Activated effector memory CD4-positive, alpha-beta T cell treated with Interleukin-2 at 50 U/mL for 16 hours (primary cell): ENCODE measurements at places on chromosomes 6 and 20.

GRCh38 chr20:2993250-2993649 lies 50.2 kb upstream of the GNRH2 start:
- no peak for DNase-seq

DNA sequence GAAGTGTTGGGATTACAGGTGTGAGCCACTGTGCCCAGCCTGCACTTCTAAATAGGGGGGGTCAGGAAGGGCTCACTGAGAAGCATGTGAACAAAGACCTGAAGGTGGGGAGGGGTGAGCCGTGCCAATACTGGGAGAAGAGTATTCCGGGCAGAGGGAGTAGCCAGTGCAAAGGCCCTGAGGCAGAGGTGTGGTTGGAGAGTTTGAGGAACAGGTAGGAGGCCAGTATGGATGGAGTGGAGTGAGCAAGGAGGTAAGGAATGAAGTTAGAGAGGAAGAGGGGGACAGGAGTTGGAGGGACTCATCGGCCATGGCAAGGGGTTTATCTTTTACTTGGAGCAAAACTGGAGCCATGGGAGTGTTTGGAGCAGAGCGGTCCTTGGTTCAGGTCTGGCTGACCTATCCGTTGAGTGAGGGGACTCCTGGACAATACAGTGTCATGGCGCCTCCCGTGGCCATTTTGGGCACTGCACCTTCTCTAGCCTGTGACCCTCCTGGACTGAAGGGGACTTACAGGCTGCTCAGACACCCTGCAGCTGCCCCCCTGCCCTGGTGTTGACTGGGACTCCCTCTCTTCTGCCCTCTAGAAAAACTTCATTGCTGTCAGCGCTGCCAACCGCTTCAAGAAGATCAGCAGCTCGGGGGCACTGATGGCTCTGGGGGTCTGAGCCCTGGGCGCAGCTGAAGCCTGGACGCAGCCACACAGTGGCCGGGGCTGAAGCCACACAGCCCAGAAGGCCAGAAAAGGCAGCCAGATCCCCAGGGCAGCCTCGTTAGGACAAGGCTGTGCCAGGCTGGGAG lies 12.1 kb downstream of the FOXS1 start:
- DNase-seq = peak; percentile 36

GRCh38 chr6:84667252-84668213 lies 96.9 kb downstream of the TBX18 start:
- DNase-seq = no peak

DNA sequence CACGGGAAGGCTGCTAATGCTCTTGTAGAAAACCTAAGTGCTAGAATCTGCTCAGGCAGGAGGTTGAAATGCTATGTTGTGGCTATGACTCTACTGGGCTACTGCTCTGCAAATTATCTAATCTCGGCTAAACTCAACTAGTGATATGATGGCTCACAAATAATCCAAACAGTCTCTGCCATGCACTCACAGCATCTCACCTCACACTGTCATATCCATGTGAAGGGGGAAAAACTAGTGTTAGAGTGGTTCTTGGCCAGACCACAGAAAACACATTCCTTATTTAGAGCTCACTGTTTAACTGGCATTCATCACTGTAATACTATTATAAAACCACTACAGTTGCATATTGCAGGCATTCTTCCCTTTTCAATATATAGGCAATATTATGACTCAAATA lies 81.8 kb upstream of the DST start:
- no peak for DNase-seq

- no peak for DNase-seq
Observed at GRCh38 chr6:10404799-10405512, 9.9 kb downstream of the TFAP2A start.

DNA sequence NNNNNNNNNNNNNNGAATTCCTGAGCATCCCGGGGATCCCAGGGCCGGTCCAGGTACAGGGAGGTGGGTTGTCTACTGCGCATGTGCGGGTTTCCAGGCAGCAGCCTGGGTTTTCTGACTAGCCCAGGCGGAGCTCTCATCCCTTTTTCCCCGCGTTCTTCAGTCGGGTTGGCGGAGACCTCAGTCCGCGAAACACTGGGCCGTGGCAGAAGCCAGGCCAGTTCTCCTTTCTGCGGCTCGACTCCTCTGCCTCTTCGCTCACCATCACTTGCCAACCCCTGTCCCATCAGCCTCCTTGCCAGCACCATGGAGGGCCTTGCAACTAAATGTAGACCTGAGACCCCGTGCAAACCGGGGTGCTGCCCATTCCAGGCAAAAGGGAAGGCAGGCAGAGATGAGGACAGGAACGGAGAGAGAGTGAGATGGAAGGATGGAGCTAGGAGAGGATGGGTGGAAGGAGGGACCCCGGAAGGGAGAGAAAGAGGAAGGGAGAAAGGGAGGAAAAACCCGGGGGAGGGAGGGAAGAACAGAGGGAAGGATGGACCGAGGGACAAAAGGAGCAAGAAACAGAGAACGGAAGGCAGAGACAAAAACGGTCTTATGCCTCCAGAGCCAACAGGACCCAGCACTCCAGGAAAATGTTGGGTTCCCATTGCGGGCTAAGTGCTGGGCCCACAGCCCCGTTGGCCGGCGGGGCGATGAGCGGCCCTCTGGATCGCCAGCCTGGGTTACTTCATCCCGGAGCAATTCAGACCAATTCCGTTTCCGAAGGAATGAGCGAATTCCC lies 445.4 kb upstream of the DEFB115 start:
- no peak for DNase-seq

DNA sequence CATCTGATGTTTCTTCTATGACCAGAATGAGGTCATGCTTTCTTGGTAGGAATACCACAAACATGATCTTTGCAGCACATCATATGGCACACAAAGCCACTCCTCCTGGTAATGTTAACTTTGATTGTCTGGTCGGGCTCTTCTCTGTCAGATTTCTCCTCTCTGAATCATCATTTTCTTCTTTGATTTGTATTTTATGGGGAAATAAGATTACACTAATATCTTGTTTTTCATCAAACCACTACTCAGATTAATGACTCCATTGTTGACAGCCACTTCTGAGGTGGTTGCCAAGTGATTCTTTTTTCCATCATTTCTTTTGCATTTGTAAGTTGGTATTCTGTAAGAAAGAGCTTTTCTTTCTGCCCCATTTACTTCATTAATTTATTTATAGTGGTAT lies 29.5 kb downstream of the TRMT11 start:
- DNase-seq = no peak

GRCh38 chr6:15305909-15306308 lies 60.0 kb downstream of the JARID2 start:
- no peak for DNase-seq

GRCh38 chr20:59428006-59428405 lies 127.6 kb downstream of the EDN3 start:
- no peak for DNase-seq

GRCh38 chr20:56445130-56445529 lies 23.3 kb upstream of the RTF2 start:
- DNase-seq = no peak
